Right atrium auricular region (tissue), 2 donors: ENCODE measurements at places on chromosomes 16 and 17.
A peak's percentile ranks its signal among the peaks of the same experiment; 100 is the strongest.

GRCh38 chr17:9079461-9080103 lies 58.3 kb downstream of the NTN1 start:
- DNase-seq, result no peak

DNA sequence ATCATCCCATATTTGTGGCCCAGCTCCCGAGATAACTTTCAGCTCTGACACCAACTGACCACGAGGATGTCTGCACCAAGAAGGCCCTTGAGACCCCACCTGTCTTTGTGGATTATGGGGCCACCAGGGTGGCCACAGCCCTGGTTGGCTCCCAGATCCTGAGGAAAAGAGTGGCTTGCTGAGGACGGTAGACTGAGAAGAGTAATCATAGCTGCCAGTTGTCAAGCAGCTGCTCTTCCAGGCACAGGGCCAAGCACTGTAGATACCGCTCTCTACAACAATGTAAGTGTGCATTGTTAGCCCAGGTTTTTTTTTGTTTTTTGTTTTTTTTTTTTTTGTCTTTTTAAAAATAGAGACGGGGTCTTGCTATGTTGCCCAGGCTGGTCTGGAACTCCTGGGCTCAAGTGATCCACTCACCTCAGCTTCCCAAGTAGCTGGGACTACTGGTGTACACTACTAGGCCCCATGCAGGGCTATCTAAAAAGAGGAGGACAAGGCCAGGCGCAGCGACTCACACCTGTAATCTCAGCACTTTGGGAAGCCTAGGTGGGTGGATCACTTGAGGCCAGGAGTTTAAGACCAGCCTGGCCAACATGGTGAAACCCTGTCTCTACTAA lies 9.6 kb downstream of the ZNF205 start:
- no peak for DNase-seq

- no peak for DNase-seq
These were observed 5.6 kb downstream of the ALOX15 start for GRCh38 chr17:4635823-4636375.

DNA sequence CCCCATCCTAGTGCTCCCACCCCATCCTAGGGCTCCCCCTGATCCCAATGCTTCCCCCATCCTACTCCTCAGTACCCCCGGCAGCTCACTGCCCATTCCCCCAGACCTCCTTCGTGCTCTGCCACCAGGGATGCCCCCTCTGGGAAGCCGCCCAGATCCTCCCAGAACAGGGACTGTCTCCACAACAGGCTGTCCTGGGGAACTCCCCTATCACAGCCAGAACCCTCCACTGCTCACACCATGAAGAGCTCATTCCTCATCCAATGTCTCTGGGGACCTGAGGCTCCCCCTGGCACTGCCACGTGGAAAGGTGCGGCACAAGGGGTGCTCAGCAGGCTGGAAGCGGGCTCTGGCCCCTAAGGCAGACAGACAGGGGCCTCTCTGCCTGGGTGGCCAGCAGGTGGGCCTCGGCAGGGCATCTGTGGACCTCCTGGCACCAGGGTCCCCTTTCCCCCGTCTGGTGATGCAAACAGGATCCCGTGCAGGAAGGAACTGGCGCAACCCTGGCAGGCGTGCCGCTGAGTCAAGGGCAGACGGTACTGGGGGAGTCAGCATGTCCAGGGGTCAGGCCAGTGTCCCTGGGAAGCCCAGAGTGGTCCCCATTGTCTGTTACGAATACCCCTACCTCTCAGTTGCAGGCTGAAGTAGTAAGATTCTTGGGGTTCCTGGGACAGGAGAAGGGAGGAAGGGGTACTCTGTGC lies 14.8 kb upstream of the PVALEF start:
- peak; percentile 62 for DNase-seq

GRCh38 chr17:4862720-4863119 lies 29.6 kb downstream of the MINK1 start:
- no peak for DNase-seq

DNA sequence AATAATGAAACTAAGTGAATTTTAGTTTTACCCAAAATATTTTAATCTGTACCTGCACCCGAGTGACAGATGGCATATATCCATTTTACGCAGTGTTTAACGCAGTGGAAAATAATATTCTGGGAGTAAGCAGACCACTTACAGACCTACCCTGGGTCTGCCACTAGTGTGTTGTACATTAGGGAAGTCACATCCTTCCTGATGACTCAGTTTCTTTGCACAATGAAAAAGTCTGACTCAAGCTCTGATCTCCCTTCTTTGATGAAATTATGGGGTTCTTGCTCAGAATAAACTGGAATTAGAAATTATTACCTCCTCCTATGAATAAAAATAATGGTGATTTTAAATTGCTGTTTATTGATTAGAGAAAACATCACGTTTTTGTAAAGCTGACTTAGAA lies 123.2 kb upstream of the AXIN2 start:
- no peak for DNase-seq

DNA sequence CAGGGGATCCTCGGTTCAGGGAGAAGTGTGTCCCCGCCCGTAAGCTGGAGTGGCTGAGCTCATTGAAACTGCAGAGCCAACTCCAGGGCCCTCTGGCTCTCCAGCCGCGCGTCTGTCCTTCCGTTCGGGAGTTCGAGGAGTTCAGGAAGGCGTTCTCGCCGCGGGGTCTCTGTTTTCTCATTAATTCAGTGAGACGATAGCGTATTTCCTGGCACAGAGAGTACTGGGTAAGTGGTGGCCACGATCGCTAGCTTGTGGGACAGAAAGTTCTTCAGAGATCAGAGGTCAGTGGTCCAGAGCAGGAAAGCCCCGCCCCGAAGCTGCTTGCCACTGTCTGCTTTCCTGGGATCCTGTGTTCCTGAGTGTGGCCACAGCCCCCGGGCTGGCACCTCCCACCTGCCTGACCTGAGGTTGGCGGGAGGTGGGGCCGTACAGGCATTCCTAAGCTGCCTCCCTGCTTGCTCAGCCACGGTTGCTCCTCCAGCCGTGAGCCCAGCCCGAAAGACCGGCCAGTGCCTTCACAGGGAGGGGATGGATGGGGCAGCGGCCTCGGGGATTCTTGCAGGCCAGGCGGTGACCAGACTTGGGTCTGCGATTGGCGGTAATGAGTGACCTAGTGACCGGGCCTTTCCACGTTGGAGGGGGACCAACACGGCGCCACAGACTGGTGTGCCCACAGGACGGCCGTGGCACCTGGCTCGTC lies 8.9 kb downstream of the BAIAP2 start:
- DNase-seq, result no peak

DNA sequence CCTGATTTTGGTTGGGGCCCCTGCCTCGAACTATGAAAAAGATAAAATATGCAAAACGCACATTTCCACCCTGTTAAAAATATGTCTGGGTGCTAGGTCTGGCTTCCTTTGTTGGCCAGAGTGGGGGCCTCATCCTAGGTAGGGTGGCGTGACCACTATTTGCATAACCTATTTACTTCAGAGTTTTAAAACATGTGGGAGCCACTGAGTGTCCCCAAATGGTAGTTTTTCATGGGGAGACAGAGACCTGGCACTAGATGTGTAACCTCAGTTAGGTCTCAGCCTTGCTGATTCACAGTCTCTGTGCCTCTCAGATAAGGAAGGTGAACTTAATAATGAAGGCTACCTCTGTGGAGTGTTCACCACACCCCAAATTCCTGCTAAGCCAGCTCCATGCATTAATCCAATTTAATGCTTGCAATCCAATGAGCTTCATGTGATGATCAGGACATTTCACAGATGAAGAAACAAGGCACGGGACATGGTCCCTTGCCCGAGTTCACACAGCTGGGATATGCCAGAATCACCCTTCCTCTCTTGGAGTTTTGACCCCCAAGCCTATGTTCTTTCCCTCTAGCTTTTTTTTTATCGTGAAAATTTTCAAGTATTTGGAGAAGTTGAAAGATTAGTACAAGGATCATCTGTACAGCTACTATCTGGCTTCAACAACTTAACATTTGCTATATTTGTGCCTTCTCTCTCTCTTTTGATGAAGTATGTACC lies 103.4 kb downstream of the IRF8 start:
- no peak for DNase-seq

GRCh38 chr16:54269461-54269860 lies 17.1 kb downstream of the IRX3 start:
- DNase-seq, result no peak

- no peak for DNase-seq
These were observed 22.8 kb downstream of the CCDC102A start for GRCh38 chr16:57513371-57514102.

- peak; percentile 52 for DNase-seq
These were observed 24.0 kb upstream of the ALDH3A1 start for GRCh38 chr17:19771971-19772630.

DNA sequence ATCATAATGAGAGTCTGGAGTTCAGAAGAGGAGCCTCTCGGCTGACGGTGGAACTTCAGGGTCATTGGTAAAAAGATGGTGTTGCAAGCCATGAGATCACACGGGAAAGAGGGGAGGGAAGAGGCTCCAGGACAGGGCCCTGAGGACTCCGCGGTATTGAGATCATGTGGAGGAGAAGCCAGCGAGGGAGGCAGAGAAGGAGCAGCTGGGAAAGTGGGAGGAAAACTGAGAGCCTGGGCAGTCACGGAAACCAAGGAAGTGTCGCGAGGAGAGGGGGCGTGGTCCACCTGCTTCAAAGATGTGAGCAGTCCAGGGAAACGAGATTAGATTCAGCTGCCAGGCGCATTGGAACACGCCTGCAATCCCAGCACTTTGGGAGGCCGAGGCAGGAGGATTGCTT lies 27.7 kb upstream of the SBK1 start:
- no peak for DNase-seq

GRCh38 chr17:14552306-14552705 lies 251.4 kb downstream of the HS3ST3B1 start:
- no peak for DNase-seq

DNA sequence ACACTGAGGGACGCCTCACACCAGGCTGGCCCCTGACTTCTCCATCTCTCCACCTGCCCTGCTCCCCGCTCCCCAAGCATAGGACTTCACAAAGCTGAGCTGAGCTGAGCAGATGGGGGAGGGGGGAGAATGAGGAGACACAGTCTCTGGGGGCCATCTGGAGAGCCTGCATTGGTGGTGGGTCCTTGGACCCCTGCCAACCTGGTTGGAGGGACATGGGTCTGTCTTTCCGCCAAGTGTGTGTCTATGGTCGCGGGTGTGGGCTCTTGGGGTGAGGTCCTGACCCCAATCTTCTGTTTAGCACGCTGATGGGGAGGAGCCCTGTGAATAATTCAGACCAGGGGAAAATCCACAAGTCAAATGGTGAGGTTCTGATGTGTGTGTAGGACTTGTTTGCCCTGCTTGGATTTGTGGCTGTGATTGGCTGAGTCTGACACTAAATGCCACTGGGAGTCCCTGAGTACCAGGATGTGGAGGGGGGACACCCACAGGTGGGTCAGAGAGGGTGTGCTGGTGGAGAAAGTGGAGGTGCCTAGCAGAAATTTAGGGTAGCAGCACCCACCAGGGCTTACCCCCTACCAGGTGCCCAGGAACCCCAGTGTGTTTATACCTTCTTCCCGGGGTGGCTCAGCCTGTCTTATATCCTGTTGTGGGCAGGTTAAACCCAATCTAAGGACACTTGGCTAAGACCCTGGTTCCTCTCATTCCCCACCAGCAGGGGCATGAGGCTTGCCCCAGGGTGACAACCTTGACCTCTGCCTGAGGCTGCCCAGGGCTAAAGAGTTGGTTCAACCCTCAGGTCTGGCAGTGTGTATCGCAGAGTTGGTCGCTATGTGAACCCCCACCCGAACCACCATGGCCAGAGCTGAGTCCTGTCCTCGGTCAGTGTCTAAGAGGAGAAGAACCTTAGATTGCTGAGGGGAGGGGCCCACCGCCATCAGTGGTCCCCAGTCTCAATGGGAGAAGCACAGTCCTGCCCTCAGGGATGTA lies 2.1 kb downstream of the FMNL1 start:
- no peak for DNase-seq

DNA sequence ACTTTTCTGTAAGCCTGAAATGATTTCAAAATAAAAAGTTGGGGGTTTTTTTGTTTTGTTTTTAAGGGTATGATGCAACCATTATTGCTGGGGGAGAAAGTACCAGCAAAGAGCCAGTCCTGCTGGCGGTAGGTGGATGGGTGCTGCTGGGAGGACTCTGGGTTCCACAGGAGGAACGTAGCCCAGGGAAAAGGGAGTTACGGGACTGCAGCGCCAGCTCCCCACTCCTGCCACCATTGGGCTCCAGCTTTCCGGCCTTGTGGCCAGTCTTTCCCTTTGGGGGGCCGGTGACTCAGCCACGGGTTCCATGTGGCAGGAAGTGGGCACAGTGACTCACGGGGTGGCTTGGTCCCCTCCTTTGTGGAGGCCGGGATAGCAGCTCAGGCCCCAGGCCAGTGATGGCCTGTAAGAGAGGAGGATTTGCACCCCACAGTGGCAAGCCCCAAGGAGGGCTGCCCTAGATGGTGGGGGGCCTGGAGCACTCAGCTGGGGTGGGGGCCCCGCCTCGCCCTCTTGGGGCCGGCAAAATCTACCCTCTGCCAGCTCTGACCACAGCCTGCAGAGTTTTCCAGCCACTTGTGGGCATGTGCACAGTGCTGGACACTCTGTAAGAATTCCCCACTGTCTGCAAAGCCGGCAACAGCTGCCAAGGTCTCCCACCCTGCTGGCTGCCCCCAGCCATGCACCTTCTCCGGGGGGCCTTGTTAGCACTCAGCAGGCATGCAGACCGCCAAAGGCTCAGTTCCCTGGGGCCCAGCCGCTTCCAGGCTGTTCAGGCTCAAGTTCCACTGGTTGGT lies 30.4 kb downstream of the SOCS3 start:
- peak; percentile 77 for DNase-seq
